ENCODE measurements at places on chromosomes 7 and 10.
A peak's percentile ranks its signal among the peaks of the same experiment; 100 is the strongest.

DNA sequence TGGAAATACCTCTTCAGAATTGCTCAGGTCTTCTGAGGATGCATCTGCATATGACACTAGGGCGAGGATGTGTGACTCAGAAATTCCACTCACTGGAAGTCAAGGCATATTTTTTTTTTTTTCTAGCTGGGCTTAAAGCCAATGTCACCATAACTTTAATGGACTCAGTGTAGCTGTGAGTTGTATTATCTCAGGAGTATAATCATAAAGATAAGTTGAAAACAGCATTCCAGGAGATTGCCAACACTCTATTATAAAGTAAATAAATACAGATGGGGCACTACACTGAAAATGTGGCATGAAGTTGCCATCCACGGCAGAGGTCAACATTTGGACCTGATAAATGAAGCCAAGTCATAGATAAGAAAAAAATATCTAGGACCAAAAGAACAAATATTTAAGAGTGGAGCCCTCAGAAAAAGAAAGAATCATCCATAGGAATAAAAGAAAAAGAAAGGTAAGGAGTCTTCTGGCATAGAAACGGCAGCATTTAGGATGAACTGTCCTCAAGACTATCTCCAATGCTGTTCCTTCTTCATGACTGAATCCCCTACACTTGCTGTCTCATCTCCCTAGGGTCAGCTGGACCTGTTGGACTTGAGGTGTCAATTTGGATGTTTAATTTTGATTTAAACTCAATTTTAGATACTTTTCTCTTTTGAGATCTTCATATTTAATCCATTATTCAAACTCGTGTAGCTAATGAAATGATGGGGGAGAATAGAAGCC is 72.9 kb upstream of the CAV2 start:
- peak; percentile 62 for DNase-seq

- DNase-seq = no peak
Measured at GRCh38 chr10:8768852-8769251, 714.4 kb downstream of the GATA3 start.

DNA sequence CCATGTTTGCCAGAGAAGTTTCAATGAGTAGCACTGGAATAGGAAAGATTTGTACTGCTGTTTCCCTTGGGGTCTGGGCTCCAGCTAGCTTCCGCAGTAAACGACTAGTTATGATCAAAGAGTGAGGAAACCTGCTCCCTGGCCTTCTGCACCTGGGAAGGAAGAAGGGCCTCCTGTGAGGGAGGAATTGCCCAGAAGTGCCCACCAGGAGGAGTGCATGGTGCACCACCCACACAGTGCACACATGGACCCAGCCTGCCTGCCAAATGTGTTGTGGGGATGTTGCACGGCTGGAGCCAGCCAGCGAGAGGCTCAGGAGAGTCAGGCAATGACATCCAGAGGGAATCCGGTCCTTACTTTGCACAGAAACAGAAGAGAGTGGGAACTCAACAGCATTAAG is 27.0 kb upstream of the FAM107B start:
- DNase-seq = peak; percentile 26

DNA sequence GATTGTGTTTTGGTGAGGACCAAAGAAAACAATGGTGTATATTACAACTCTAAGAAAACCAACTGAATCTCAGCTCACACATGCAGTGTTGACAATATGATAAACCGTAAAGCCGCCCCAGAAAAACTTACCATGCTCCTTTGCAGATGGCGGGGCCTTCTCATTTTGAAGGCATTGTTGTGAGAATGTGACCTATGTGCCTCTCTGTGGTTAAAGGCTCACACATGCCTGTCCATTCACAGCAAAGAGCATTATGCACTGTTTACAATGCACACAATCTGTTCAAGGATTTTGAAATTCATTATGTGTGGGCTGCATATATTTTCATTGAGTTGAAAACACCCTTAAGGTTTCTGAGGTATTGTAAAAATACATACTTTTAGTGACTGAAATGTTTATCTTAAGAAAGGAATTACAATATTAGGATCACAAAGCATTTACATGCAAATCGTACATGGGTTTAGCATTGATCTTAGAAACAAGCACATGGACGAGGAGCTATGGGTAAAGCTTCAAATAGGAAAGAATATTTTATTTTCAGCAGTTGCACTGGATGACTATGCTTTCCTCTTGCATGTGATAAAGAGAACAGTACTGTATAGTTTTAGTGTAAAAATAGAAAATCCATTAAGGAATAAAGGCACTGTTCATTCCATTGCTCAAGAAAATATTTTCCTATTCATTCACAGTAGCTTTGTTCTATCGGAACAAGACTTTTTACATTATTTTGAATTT is 334.3 kb downstream of the ARL4A start:
- DNase-seq = no peak

DNA sequence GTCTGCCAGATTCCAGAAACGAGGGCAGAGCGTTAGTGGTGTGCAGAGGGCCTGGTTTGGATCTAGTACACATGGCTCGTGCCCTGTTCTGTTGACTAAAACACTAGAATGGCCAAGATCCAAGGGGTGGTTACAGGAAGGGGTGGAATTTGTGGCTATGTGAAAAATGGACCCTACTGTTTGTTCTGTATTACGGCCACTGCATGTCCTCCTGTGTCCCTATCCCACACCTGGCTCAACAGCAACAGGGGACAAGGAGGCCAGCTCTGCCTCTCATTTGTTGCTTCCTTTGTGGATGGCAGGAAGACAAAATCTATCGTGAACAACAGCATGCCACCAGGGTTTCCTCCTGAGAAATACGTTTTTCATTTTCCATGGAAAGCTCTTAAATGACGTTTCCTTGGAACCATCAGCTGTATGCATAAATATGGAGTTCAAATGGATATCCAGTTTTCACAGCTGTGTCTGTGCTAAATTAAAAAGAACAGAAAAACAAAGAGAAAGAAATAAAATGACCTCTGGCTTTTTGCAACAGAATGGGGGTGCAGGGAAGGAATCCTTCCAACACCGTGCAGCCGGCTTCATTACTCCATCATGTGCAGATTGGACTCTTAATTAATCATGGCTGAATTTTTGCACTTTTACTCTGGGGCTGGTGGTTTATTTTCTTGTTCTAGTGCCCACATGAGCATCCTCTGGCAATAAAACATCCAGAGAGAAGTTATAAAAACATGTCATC is 318.9 kb downstream of the CXCL12 start:
- DNase-seq = no peak

- DNase-seq = no peak
Measured at GRCh38 chr7:47937065-47937687, 11.1 kb downstream of the PKD1L1 start.

DNA sequence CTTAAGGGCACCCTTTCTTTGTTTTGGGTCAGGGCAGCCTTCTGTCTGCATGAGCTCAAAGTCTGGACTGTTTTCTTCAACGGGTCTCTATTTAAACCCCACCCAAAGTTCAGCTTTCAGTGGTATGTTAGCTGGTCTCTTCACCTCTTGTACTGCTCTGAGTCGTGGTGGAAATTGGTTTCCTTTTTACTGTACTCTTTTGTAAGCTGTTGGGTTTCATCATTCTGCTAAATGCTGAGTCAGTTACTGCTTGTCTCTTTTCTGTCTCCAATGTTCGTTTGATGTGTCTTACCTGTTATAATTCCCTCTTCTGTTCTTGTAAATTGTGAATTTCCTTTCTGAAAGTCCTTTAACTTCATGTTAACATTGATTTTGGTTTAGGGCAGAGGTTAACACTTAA is 64.1 kb upstream of the MALRD1 start:
- DNase-seq = no peak

- no peak for DNase-seq
Measured at GRCh38 chr7:49767719-49768118, 5.7 kb upstream of the VWC2 start.

DNA sequence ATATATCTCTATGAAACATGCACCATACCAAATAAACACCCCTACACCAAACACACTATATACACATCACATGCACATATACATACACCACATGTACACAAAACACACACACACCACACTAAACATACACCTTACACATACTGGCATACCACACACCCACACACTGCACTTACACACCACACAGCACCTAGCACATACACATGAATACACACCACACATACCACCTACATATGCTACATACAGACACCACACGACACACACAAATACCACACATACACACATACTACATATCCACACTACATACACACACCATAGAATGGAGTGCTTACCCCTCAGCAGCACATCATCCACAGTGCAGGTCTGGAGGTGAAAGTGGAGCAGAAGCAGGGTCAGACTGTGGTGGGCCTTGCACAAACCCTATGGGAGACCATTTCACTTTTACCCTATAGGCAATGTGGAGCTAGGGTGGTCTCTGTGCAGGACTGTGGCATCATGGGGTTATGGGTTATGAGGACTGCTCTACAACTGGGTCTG is 64.6 kb downstream of the WDFY4 start:
- no peak for DNase-seq

GRCh38 chr7:95011146-95011928 is 103.9 kb downstream of the PPP1R9A start:
- peak; percentile 73 for DNase-seq

DNA sequence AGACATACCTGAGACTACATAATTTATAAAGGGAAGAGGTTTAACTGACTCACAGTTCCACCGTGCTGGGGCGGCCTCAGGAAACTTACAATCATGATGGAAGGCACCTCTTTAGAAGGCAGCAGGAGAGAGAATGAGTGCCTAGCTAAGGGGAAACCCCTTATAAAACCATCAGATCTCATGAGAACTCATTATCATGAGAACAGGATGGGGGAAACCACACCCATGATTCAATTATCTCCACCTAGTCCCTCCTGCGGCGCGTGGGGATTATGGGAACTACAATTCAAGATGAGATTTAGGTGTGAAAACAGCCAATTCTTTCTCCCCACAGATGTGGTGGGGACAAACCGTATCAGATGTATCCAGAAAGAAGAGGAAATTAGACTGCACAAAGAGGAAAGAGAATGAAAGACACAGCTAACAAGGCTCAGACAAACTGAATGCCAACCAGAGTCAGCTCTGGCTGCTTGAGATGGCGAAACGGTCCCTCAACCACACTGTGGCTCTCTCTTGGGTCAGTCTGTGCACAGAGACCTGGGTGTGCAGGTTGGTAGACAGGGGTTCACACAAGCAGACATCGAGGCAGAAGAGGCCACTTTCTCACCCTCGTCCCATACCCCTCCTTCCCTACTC is 375.6 kb downstream of the SFMBT2 start:
- DNase-seq = no peak

DNA sequence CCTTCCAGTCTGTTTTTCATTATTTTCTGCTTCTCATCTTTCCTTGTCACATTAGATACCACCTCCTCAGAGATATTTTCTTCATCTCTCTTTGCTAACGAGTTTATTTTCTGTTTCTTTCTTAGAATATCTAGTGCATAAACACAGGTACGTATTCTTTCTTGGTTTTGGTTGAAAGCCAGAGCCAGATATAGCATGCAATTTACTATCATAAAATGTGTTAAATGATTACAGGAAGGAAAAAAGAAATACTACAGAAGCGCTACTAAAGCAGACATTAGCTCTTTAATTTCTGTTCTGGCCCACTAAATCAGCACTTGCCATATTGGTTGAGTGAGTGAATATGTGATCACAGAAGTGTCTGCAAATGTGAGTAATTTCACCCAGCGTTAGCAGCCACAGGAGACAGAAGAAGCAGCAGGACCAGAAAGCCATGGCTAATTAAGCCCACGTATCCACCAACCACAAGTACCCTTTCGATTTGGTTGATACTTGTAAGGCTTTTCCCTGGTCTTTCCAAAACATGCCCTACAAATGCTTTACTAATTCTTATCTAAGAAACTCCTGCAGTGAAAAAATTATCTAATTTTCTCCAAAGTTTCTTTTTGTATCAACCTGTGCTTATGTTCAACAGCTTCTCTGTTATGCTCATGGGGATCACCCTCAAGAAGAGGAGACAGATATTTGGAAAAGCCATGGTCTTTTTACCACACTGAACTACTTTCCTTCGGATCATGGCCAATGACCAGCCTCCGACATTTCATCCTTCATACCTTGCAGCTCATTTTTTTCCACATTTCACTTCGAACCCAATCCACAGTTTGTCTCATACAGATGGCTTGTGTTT is 23.1 kb upstream of the MACC1 start:
- DNase-seq = no peak

- DNase-seq = no peak
Measured at GRCh38 chr7:129006636-129007414, 48.1 kb downstream of the TNPO3 start.

DNA sequence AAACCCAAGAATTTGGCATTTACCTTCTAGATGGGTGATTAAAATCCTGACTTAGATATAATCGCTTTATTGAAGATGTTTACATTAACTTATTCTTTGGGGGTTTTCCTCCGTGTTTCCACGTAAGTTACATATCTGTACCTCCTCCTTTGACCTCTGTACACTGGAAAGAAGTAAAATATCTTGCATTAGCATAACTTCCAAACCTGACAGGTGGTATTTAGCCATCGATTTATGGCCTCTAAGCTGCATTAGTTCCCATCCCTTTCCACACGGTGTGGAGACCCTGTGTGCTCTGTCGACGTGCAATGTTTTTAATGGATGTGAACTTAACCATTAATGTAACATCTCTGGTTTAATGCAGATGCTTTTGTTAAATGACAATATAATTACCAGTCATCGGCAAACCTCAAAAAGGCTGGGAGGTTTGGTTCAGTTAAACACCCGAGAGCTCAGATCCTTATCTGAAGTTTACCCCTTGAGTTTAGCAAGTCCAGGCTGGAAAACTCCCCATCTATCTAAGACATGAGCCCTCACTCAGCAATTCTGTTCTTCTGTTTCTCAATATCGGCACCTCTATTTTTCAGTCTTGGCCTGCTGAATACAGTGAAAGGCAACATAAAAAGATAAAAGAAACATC is 295.2 kb downstream of the GATA3 start:
- no peak for DNase-seq

DNA sequence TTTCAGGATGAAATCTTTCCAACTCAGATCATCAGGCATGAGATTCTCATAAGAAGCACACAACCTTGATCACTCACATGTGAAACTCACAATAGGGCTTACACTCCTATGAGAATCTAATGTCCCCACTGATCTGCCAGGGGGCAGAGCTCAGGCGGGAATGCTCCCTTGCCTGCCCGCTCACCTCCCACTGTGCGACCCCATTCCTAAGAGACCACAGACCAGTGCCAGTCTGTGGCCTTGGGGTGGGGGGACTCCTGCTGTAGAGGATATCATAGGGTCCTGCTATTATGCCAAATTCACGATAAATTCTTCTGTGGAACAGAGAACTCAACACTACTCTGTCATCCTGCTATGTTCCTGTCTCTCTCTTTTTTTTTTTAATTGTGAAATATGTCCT is 5.2 kb upstream of the RASGEF1A start:
- no peak for DNase-seq

DNA sequence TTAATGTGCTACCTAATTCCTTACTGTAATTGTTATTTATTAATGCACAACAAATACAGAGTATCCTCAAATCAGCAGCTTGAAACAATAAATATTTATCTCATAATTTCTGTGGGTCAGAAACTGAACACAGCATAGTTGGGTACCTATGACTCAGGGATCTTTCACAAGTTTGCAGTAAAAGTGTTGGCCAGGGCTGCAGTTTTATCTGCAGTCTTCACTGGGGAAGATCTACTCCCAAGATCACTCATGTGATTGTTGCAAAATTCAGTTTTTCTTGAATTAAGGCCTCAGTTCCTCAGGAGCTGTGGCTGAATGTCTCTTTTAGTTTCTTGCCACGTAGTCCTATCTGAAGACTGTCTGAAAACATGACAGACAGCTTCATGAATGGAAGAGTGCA is 237.8 kb downstream of the ZWINT start:
- DNase-seq = no peak

- no peak for DNase-seq
Measured at GRCh38 chr7:4444106-4444505, 238.0 kb upstream of the FOXK1 start.

GRCh38 chr7:106035568-106035967 is 72.5 kb downstream of the CDHR3 start:
- DNase-seq = no peak

All from AG20443 (cell line).